ENCODE measurements at places on chromosomes 12 and 14.

DNA sequence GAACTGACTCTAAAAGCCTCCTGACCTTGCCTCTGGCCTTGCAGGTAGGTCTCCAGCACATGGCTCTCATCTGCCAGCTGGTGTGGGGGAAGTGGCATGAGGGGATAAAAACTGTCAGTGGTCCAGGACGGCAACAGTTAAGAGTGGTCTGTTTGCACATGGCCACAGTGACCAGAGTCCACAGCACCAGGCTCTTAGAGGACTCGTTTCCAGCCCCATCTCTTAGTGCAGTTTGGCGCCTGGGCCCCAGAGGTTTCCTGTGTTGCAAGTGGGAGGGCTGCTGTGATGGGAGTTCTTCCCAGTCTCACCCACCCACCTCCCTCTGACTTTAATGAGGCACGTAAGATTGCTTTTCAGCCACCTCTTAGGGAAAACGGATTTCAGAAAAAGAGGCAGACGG, 37.0 kb downstream of the APPL2 start:
- no peak for DNase-seq

DNA sequence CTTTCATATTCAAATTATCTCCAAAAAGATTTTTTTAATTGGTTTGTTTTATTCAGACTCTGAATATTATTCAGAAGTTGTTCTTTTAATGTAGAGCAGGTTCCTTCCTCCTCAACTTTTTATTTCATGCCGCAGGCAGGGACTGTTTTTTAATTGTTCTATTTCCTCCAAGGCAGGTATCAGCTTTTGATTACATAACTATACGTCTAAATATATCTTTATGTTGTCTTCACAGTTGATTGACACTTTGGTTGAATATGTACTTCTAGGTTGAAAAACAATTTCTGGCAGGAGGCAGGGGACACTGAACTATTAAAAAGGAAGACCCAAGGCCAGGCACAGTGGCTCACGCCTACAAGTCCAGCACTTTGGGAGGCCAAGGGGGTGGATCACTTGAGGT, 82.5 kb downstream of the HECTD4 start:
- no peak for DNase-seq

GRCh38 chr12:46005151-46005797, 14.9 kb upstream of the SCAF11 start:
- peak; percentile 5 for DNase-seq

DNA sequence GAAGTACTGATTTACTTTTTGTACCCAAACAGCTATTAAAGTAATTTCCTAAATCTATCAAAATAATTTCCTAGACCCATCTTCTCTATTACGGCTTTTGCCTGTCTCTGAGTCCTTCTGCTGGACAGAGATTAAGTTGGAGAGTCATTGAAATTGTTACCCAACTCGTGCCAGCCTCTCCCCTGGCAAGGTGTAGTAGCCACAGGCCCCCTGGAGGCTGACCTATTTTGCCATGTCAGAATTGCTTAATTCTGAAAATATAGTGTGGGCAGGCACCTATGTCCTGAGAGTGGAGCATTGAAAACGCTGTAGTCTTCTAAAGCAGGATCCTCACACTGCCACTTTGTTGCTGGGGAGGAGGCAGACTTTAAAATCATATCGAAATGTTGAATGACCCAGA, 308.2 kb downstream of the GLT1D1 start:
- DNase-seq: no peak

GRCh38 chr12:85575120-85576096, 260.8 kb downstream of the RASSF9 start:
- peak; percentile 73 for DNase-seq

DNA sequence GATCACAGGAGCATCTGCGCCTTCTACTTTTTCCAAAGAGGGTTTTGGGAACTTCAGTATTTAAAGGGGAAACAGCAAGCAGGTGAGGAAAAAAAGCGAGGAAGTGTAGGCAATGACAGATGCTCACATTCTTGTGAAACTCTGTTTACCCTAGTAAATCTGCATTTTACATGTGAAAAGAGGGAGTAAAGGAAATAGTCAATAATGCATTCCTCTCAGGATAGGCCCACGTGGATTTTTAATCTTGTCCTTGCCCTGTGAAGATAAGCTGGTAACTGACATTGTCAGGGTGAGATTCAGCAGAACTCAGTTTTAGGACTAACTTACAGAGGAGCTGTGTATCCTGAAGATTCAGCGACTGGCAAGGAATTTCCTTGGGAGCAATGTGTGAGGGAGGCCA, 1119.2 kb upstream of the TMEM132C start:
- DNase-seq: no peak

GRCh38 chr12:817941-818600, 65.7 kb downstream of the WNK1 start:
- DNase-seq: no peak

- DNase-seq: peak; percentile 80
Observed at GRCh38 chr12:12788675-12789368, 3.4 kb downstream of the APOLD1 start.

GRCh38 chr12:77003914-77004313, 61.5 kb downstream of the E2F7 start:
- DNase-seq: no peak

GRCh38 chr14:91872517-91873470, 5.5 kb upstream of the TC2N start:
- peak; percentile 28 for DNase-seq

- DNase-seq: no peak
Observed at GRCh38 chr12:116779597-116779996, 41.5 kb downstream of the RNFT2 start.
